ENCODE measurements at places on chromosomes 5 and 9.
A peak's percentile ranks its signal among the peaks of the same experiment; 100 is the strongest.

- DNase-seq = peak; percentile 94
These were observed 923 bp upstream of the PLK2 start for GRCh38 chr5:58460732-58461286.

DNA sequence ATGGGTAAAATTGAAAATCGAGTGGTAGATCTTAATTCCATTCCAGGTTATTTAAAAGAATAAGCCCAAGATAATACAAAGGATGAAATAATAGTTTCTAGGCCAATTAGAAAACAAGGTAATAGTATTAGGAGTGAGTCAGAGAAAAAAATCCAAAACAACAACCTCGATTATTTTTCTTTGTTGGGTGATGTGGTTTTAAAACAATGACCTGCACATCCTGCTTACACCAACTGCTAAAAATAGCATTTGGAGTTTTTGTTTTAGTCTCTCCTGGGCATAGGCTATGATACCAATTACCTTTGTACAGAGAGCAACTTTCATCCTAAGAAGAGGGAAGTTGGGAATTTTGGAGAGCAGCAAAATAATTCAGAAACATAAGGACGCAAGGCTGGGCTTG, 101.7 kb upstream of the MYO10 start:
- DNase-seq = no peak

- no peak for DNase-seq
These were observed 428.6 kb upstream of the ADAMTSL1 start for GRCh38 chr9:18045326-18045725.

GRCh38 chr5:163682234-163682633, 176.8 kb downstream of the MAT2B start:
- DNase-seq = no peak

GRCh38 chr9:34997379-34997781, 7.8 kb downstream of the DNAJB5 start:
- peak; percentile 78 for DNase-seq

DNA sequence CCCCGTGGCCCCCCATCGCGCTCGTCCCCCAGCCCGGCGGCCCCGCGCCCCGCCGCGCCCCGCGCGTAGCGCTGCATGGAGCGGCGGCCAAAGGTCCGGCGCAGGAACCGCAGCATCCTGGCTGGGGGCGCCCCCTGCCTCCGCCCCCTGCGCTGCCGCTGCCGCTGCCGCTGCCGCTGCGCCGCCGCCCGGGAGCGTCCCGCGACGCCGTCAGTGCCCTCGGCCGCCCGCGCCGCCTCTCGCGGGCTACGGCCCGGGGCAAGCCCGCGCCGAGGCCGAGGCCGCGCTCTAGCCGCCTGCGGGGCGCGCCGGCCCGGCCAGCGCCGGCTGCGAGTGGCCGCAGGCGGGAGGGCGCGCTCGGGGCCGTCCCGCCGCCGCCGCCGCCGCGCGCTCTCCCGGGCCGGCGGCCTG, 523 bp downstream of the EPB41L4B start:
- DNase-seq = peak; percentile 62

- DNase-seq = no peak
These were observed 106.3 kb downstream of the C9orf152 start for GRCh38 chr9:110101531-110102161.

- DNase-seq = peak; percentile 75
These were observed 53.2 kb downstream of the USP20 start for GRCh38 chr9:129888293-129889121.

DNA sequence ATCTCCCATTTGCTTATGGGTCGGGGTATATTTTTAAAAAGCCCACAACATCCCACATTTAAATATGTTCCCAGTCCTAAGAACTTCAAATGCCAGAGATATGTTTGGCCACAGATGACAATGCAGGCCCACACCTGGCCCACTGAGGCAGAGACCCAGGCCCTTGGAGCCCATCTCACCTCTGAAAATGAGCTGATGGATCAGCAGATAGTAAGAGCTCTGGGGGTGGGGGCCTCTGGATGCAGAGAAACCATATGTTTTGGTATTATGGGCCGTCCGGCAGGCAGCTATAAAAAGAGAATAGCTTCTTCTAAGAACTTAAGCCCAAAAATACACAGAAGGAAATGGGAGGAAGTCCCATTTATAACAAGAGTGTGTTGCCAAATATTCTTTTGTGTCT, 256.0 kb downstream of the GRIA1 start:
- no peak for DNase-seq

- no peak for DNase-seq
These were observed 145.5 kb upstream of the PCA3 start for GRCh38 chr9:76618762-76619161.

- no peak for DNase-seq
These were observed 50.6 kb downstream of the LHX2 start for GRCh38 chr9:124062172-124062571.

- DNase-seq = no peak
These were observed 23.7 kb downstream of the CSNK1G3 start for GRCh38 chr5:123535648-123536047.

DNA sequence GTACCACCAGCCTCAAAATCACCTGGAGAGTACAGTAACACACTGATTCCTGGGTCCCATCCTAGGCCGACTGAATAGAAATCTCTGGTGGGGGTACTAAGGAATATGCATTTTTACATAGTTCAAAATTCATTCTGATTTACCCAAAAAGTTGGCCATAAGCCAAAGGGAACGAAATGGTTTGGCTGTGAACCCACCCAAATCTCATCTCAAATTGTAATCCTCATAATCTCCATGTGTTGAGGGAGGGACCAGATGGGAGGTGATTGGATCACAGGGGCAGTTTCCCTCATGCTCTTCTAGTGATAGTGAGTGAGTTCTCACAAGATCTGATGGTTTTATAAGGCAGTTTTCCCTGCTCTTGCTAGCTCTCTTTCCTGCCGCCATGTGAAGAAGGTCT, 31.1 kb downstream of the MEGF9 start:
- no peak for DNase-seq

DNA sequence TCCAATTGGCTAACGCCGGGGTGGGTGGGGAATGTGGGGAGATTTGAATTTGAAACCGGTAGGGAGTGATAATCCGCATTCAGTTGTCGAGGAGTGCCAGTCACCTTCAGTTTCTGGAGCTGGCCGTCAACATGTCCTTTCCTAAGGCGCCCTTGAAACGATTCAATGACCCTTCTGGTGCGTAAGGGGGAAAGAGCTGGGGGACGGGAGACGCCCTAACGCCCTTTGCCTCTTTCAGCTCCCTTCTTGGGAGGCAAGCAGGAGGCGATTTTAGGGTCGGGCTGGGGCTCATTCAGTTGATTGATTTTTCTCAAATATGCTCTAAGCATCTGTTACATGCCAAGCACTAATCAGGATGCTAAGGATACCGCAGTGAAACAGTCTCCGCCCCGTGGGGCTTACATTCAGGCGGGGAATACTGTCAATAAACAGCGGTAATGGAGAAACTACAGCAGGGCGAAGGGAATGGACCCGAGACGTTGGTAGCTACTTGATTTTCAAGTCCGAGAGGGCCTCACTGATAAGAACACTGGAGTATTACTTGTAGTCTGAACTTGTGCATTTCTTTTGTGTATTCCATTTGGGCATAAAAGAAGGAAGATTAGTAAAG, at the start of gene HMMR:
Gene HMMR, plus strand, starts transcription at position 71 of the 610 bp plus-strand sequence. Its CDS starts 61 bp downstream, at position 132.
- DNase-seq = no peak

GRCh38 chr5:73137563-73138530, 17.5 kb downstream of the TMEM171 start:
- peak; percentile 77 for DNase-seq

- peak; percentile 84 for DNase-seq
These were observed 187.1 kb downstream of the TRIM32 start for GRCh38 chr9:116873937-116874914.

DNA sequence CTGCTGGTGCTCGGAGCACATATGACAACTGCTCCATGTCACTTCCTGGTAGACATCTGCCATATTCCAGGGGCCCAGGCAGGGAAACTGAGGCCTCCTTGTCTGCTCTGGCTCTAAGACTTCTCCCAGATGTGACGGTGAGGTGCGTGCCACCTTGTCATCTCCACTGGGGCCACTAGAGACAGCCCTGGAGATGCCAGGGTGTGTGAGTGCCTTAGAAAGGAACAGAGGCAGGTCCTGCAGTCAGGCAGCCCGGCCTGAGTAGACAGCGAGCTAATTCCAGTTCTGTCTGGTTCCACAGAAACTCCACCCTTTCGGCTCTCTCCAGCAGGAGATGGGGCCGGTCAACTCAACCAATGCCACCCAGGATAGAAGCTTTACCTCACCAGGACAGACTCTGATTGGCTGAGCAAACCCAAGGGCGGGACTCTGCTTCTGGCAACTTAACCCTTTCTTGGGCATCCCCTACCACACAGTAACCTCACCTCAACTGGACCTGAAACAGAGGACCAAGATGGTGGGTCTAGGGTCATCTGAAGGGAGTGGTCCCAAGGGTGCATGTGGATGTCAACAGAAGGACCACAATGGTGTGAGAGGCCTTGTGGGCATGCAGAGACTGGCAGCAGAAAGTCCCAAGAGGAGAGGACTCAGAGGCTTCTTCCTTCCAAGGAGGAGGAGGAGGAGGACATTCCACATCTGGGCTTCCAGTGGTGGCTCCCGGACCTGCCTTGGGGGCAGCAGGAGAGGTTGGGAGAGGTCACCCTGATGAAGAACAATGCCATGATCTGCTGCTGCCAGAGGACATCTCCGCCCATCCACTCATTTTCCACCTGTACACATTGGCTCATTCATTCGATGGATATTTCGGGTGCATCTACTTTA, 77.7 kb downstream of the RGS3 start:
- peak; percentile 65 for DNase-seq

Measured in small intestine (tissue), 16 donors.